ENCODE measurements at places on chromosomes 4 and X.

DNA sequence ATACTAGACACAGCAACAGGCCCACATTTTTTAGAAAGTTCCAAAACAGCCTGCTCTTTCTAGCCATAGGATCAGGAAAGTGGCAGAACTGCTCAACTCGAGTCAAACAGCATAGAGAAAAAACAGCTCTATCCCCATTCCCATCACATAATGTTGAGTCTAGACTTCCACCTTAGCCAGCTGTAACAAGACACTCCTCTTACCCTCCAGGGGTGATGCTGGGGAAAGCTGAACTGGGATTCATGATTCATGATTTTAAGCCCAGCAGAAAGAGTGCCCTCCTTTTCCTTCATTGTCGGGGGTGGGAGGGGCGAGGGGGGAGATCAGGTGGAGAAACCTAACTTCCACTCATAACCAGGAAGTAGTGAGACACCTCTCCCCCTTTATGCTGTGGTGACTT is 86.1 kb downstream of the CENPC start:
- no peak for DNase-seq

GRCh38 chr4:177478496-177478895 is 36.3 kb upstream of the AGA start:
- DNase-seq, result no peak

- DNase-seq, result no peak
These were observed 22.6 kb downstream of the NAP1L5 start for GRCh38 chr4:88674979-88675378.

GRCh38 chr4:83285055-83285407 is 433 bp upstream of the COQ2 start:
- no peak for DNase-seq

- DNase-seq, result no peak
These were observed 30.7 kb downstream of the TSC22D3 start for GRCh38 chrX:107744868-107745267.

DNA sequence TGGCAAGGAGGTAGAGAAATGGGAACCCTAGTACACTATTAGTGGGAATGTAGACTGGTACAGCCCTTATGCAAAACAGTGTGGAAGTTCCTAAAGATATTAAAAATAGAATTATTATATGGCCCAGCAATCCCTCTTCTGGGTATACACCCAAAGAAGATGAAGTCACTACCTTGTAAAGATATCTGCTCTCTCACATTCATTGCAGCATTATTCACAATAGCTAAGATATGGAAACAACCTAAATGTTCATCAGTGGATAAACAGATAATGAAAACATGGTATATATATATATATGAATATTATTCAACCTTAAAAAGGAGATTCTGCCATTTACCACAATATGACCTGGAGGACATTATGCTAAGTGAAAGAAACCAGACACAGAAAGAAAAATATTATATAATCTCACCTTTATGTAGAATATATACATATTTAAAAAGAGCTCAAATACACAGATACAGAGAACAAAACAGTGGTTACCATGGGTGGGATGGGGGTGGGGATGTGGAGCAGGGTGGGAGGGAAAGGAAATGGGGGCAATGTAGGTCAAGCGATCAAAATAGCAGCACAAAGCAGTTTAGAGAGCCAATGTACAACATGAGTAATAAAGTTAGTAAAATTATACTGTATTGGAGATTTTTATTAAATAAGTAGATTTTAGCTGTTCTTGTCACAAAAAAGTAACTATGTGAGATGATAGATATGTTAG is 138.6 kb downstream of the SPRY1 start:
- DNase-seq, result no peak

- DNase-seq, result no peak
These were observed 40.5 kb upstream of the SPP1 start for GRCh38 chr4:87934973-87935372.
